ENCODE measurements at places on chromosomes 6 and 20.

DNA sequence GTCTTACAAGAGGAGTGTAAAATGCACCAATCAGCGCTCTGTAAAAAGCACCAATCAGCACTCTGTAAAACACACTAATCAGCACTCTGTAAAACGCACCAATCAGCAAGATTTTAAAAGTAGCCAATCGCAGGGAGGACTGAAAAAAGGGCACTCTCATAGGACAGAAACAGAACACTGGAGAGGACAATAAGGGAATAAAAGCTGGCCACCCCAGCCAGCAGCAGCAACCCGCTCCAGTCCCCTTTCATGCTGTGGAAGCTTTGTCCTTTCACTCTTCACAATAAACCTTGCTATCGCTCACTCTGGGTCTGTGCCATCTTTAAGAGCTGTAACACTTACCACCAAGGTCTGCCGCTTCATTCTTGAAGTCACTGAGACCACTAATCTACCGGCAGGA is 1.7 kb upstream of the AIG1 start:
- no peak for DNase-seq

DNA sequence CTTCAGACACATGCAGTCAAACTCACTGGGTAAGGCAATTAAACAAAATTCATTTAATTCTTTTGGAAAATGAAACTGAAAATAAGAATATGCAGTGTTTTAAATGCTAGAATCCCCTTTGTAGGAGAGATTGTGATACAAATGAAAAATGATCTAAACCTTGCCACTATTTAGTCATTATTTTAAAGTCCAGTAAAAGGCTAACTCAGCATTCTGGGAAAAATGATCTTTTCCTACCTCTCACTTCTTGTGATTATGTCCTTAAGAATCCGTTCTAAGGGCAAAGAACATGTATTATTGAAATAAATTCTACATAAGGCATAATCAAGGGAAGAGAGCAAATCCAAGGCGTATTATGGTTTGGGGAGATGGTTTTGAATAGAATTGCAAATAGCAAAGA is 46.4 kb downstream of the TINAG start:
- no peak for DNase-seq

DNA sequence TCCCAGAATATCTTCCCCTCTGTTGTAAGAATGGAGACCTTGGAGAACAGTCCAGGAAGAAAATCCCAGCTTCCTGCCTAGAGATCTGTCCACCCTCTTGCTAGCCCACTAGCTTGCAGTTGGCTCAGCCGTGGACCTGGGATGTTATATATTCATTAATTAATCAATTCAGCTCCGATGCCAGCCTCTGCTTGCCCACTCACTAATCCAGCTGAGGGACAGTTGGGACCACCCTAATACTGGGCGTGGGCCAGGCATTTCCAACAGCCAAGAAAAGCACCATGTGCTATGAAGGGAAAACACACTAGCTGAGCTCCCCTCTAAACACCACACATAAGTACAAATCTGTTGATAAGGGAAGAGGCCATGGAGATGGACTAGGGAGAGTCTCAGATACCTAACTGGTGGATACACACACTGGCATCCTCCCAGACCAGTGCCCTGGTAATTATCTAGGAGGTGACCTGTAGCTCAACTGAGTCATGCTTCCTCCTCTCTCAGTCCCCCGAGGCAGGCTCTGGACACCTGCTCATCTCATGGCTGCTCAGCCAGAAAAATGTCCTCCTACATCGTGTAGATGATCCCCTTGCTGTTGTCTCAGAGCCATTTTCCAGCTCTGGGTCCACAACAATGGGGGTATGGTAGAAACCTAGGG is 78.9 kb downstream of the ANKRD60 start:
- no peak for DNase-seq

- DNase-seq, result no peak
Observed at GRCh38 chr6:111632468-111633247, 27.0 kb upstream of the TRAF3IP2 start.

- no peak for DNase-seq
Observed at GRCh38 chr6:158286413-158286812, 25.9 kb upstream of the TULP4 start.

- no peak for DNase-seq
Observed at GRCh38 chr6:36722365-36722764, 24.7 kb downstream of the RAB44 start.

GRCh38 chr20:38874460-38875174 is 51.6 kb upstream of the FAM83D start:
- DNase-seq, result no peak

DNA sequence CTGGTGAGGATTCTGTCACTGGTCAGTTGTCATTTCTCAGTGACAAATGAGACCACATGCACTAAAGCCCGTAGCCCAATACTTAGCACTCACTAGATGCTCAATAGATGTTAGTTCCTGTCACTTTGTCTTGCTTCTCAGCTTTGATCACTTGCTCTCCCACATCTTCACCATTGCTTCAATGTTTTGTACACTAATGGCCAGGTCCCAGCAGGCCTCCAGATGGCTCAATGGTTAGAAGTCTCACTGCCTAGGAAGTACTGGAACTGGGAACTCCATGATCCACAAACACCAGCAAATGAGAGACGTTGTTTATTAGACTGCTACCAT is 502.8 kb upstream of the JARID2 start:
- no peak for DNase-seq

GRCh38 chr20:48621376-48622078 is 206.3 kb downstream of the PREX1 start:
- DNase-seq, result no peak

GRCh38 chr20:19802492-19803158 is 44.6 kb downstream of the RIN2 start:
- no peak for DNase-seq

- no peak for DNase-seq
Observed at GRCh38 chr20:62536871-62537401, 61.1 kb upstream of the GATA5 start.

DNA sequence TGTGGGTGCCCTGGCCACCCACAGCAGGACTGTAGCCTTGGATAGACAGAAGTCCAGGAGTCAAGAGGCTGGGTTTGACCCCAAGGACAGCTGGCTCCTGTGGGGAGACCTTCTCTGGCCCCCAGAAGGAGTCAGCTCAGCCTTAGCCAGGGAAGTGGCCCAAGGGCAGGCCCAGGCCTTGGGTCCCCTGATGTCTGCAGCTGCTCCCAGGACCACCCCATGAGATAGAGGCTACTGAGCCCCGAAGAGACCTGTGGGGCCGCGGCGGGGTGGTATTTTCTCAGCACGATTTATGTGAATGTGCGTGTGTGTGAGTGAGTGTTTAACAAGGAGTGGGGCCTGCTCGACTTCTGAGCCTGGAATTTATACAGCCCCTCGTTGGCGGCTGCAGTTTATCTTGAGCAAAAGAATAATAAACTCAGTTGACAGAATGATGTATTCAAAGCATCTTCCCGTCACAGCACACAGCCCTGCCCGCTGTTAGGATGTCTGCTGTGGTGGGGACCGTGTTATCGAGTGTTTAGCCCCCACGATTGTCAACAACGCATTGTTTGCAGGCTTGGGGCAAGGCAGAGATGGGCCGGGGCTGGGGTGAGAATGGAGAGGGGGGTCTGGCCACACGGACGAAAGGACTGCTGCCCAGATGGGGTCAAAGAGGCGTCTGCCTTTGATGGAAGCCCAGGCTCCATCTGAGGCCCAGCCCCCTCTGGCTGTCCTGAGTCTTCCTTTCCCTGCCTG is 163.3 kb downstream of the VEGFA start:
- DNase-seq, result no peak

GRCh38 chr6:90739339-90739738 is 152.5 kb upstream of the MAP3K7 start:
- no peak for DNase-seq

- DNase-seq, result no peak
Observed at GRCh38 chr20:21509597-21510371, 4.1 kb downstream of the NKX2-2 start.

DNA sequence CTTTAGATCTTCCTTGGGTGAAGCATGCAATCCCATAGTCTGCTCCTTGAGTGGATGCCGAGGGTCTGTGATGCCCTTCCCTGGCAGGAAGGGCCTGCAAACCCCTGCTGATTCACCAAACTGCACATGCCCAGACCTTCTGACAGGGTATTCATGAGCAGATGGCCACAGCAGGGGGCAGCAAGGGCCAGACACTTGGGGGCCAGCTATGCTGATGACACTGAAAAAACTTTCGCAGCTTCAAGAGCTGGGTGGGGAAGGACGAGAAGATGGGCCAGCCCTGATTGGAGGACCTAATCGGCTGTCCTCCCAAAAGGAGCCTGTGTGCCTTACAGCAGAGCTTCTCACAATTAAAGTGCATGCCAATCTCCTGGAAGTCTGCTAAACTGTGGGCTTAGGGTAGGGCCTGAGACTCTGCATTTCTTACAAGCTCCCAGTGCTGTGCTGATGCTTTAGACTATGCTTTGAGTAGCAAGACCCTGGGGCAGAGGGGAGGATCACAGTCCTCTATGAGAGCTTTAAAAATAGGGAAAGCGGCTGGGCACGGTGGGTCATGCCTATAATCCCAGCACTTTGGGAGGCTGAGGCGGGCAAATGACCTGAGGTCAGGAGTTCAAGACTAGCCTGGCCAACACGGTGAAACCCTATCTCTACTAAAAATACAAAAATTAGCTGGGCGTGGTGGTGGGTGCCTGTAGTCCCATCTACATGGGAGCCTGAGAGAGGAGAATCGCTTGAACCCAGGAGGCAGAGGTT is 15.2 kb upstream of the GDAP1L1 start:
- DNase-seq, result no peak

GRCh38 chr6:36848658-36849441 is 9.6 kb upstream of the CPNE5 start:
- DNase-seq, result no peak

- peak; percentile 72 for DNase-seq
Observed at GRCh38 chr6:167093922-167094432, 28.9 kb upstream of the CCR6 start.

DNA sequence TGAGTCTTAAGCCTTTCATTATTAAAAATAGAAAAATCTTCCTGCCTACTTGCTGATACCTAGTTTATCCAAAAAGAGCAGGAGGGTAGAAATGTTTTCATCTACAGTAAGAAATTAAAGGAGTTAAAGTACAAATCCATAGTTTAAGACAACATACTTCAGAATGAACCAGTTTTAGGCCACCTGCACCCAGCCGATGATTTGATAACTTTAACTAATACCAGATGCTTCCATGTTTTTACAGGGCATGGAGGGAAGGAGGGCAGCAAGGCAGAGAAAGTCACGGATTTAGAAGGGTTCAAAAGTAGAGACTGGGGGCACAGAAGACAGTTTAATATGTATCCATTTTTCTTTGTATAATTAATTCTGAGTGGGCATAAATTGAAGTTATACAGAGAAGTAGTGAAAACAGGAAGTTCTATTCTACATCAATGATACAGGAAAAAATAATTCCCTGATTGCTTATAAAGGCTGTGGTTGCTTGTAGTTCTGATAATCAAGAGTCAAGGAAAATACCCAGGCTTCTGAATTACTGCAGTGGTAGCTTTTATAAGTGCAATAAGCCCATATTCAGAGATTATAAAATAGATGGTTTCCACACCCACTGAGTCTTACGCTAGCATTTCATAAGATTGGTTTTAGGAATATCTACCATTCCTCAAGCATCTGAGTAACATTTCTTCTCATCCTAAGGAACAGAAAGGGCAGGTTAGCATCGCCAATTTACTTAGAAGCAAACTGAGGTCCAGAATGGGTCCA is 72.0 kb downstream of the GMDS start:
- no peak for DNase-seq

- no peak for DNase-seq
Observed at GRCh38 chr6:130922922-130923321, 95.7 kb downstream of the SMLR1 start.

DNA sequence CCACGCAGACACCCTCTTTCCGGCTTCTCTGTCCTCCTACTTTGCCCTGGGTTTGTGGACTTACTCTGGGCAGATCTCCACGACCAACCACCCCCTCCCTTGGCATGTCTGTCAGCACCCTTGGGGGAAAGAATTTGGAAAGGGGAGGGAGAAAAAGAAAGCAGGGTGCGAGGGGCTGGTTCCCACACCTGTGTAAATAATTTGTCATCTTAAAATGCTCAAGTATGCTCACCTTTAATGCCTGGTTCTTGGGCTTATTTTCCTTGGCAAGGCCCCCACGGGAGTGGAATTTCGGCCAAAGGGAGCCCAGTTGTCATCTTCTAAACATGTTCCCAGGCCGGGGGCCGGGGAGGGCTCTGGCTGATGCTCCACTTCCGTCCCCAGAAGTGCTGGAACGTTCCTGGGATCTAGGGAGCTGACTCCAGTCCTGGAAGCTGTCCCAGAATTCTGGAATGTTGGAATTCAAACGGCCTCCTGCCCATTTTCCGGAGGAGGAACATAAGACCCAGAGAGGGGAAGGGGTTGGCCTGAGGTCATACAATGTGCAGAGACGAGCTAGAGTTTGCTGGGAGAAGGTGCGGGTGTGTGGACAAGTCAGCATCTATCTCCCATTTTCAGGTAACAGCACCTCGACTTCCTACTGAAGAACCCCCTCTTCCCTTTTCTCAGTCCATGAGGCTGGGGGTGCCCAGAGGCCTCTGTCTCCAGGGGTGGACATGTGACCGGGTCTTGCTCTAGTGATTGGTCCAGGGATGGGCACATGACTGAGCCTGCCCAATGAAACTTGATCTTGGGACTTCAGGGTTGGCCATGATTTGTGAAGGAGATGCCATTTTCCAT is 122.3 kb downstream of the CEBPB start:
- DNase-seq, result no peak

GRCh38 chr6:17305219-17306001 is 24.2 kb downstream of the RBM24 start:
- no peak for DNase-seq

GRCh38 chr6:170150590-170150945 is 140.3 kb downstream of the DLL1 start:
- DNase-seq, result no peak

GRCh38 chr20:60632391-60633262 is 619.4 kb upstream of the CDH4 start:
- DNase-seq, result no peak

GRCh38 chr6:151705993-151706733 is 101.3 kb upstream of the ESR1 start:
- no peak for DNase-seq

DNA sequence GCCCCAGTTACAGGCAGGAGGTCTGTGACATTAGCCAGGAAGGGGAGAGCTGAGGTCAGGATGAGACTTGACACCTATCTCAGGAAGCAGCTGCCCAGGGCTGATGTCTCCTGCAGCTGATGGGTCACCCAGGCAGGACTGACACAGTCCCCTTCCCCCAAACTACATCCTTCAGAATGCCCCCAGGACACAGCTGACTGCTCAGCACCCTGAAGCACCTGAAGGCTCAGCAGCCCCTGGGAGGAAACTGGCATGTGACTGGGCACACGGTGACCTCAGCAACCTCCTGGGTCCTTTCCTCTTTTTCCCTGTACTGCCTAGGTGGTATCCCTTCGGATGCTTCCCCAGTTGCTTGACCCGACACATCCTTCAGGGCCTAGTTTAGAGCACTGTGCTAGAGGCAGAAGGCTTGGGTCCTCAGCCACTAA is 1.9 kb downstream of the SDC4 start:
- DNase-seq, result no peak

- no peak for DNase-seq
Observed at GRCh38 chr20:12383821-12384220, 466.1 kb downstream of the BTBD3 start.

Measured in stimulated activated CD8-positive, alpha-beta memory T cell treated with anti-CD3 and anti-CD28 coated beads, Interleukin-12 subunit alpha, Interleukin-12 subunit beta, amount 100 ng/mL, for 4 hours (primary cell).